Hematopoietic multipotent progenitor cell treated with erythropoietin and hydrocortisone succinate and interleukin-3 and kit ligand, for 4 days (in vitro differentiated cells): ENCODE measurements at places on chromosomes 2 and 18.

DNA sequence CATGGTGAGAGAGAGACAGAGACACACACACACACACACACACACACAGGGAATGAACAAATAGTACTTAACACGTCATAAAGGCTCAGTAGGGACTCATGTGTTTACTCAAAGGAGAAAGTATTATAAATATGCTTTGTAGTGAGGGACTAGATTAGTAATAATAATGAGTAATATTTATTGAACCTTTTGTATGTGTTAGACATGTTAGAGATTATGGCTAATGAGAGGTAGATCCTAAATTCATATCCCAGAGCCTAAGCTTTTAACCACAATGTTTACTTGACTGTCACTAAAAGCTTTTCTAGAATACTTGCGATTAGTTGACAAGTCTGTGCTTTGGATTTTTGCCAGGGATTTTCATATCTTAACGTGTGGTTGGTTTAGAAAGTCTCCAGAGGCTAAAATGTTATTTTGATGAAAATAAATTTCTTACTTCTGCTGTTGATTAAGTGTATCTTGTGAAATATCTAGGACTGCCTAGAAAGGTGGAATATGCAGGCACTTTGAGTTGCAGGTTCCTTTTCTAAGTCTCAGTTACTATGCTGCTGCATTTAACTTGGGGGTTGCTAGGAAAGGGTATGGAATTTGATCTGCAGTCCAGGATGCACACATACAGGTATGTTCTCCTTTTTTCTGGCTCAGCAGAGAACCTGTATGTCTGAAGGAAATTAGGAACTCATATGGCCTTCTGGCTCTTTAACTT, 64.5 kb downstream of the UBR3 start:
- DNase-seq, result peak; percentile 70

DNA sequence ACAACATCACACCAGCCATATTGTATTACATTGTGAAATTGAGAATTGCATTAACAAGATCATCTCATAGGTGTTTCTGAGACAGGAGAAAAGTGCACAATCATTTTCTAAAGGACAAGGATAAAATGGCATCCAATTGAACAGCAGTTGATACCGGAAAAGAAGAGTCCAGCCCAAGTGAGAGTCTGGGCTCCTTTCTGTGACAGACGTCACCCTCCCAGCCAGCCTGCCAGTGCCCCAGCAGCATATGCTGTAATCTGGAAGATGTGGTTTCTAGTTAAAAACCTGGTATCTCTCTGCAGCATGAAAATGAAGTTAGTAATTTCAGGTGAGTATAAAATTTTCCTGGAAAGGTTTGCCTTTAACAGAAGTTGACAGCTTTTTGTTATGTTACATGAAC, 1531.7 kb upstream of the PIK3C3 start:
- no peak for DNase-seq

DNA sequence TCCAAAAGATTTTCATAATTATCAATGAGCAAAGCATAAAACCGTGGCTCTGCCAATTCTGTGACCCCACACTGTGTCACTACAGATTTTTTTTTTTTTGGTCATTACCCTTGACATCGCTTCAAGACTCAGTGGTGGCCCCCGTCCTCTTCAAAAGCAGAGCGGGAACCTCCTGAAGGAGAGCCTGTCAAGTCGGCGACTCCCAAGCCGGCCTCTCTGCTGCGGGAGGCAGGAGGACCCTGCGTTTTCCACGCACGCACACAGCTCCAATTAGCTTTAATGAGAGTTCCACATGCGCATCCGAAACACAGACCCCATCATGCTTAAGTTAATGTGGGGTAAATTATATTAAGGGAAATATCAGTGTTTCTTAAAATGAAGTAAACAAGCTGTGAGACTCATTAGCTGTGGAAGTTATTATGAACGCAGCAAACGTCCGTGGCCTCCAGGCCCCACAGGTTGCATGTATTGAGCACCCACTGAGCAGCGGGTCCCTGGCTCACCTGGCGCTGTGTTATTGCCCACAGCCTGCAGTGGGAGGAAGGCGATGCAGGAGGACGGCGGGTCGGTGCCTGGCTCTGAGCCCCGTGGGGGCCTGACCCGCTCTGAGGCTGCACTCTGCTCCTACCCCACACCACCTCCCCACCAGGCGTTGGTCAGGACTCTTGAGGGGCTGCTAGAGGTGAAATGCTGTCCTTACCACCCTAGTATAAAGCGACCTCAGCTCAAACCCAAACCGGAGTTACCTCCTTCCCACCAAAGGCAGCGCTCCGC, 181.0 kb upstream of the SALL3 start:
- no peak for DNase-seq

- DNase-seq, result peak; percentile 10
Measured at GRCh38 chr2:63784461-63784860, 57.2 kb upstream of the UGP2 start.
